ENCODE measurements at places on chromosomes 5 and 9. TPM values are rescaled to one million over a fixed set of nuclear protein-coding genes. Genes with fewer than 3 reads are reported as not detected.
A peak's percentile ranks its signal among the peaks of the same experiment; 100 is the strongest.

The PCDHA2 gene
- total RNA-seq, result not detected

The SLC31A2 gene
- total RNA-seq, result 12.4 TPM

The MARCHF11 gene
- total RNA-seq, result not detected

DNA sequence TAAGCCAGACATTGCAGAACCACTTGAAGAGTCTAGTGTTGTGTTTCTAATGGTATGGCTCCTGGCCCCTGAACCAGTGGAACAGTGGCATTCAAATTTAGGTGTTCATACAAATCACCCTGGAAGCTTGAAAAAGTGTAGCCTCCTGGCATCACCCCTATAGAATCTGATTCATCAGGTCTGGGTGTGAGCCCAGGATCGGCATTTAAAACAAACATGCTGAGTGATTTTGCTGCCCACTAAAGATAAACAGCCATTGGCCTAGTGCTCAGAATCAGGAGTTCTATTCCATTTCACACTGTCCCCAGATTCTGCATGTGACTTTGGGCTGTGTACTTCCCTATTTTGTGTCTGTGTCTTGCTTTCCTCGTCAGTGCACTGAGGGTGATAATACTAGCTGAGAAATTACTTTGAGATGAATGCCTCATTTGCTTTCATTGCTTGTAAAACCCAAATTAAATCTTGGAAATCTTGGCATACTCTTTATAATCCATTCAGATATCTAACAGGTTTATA is 241.5 kb upstream of the CLINT1 start:
- no peaks in the 10 kb centered on the region for H3K36me3 ChIP-seq
- no peak overlapping the region for H3K27ac ChIP-seq
- DNase-seq, result no peak

DNA sequence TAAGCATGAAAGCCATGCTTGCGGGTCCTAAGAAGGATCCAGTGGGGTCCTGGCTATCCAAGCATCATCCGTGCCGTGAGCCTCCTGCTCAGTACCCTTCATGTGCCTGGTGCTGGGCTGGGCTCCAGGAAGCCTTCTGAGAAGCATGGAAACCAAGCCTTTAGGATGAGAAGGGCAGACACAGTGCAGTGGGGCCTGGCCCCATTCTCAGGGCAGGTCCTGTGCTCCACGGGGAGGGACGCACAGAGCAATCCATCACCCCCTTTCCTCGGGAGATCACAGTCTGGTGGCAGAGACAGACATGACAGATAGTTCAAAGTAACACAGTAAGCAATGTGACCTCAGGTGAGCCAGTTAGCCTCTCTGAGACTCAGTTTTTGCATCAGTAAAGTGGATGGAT is 76.9 kb downstream of the RGS3 start:
- H3K4me1 ChIP-seq, result peaks cover 16% of the 10 kb centered on the region
- no peaks in the 10 kb centered on the region for H3K36me3 ChIP-seq
- no peak overlapping the region for H3K4me3 ChIP-seq
- H3K27me3 ChIP-seq, result no peaks in the 10 kb centered on the region
- DNase-seq, result peak; percentile 39

GRCh38 chr5:151881621-151882225 is 42.9 kb downstream of the GLRA1 start:
- H3K4me3 ChIP-seq, result no peak overlapping the region
- H3K27me3 ChIP-seq, result no peaks in the 10 kb centered on the region
- H3K36me3 ChIP-seq, result no peaks in the 10 kb centered on the region
- no peak for DNase-seq

GRCh38 chr9:91071184-91071990 is 269.8 kb downstream of the SYK start:
- no peaks in the 10 kb centered on the region for H3K4me1 ChIP-seq
- H3K27ac ChIP-seq, result no peak overlapping the region
- no peaks in the 10 kb centered on the region for H3K27me3 ChIP-seq

DNA sequence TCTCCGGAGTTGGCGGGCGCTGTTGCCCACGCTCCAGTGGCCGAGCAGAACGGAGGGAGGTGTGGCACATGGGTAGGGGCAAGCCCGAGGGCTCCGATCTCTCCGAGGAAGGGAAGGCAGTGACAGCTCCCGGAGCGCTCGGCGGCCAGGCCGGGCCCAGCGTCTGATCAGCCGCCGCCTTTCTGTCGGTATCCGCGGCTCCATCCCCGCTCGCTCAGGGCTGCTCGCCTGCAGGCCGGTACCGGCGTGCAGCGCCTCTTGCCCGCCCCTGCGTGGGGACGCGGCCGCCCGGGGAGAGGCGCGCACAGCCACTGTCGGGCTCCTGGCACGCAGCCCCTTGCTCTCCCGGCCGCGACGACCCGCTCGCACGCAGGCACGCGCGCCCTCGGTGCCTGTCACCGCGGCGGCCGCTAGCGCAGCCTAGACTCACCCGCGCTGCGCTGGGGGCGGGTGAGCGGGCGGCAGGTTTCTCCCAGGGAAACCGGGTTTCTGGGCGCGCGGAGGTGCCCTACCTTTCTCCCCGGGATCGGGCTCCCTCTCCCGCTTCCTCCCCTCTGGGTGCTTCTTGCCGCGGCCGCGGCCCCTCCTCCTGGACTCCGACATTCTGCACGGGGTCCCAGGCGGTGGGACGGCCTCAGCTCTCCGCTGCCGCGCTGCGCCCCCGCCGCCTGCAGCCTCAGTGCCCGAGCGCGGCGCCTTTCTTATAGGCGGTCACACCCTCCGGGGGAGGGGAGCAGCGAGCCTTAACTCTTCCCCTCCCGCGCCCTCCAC is 108.4 kb downstream of the PSD2 start:
- no peak for DNase-seq
- peak overlapping the region; percentile 38 for H3K4me3 ChIP-seq
- H3K27me3 ChIP-seq, result no peaks in the 10 kb centered on the region
- H3K36me3 ChIP-seq, result no peaks in the 10 kb centered on the region
- H3K4me1 ChIP-seq, result no peaks in the 10 kb centered on the region
